ENCODE measurements at places on chromosomes 3 and 15. TPM values are rescaled to one million over a fixed set of nuclear protein-coding genes. Genes with fewer than 3 reads are reported as not detected.

GRCh38 chr3:184690192-184690883 lies 21.5 kb downstream of the MAGEF1 start:
- DNase-seq, result no peak

DNA sequence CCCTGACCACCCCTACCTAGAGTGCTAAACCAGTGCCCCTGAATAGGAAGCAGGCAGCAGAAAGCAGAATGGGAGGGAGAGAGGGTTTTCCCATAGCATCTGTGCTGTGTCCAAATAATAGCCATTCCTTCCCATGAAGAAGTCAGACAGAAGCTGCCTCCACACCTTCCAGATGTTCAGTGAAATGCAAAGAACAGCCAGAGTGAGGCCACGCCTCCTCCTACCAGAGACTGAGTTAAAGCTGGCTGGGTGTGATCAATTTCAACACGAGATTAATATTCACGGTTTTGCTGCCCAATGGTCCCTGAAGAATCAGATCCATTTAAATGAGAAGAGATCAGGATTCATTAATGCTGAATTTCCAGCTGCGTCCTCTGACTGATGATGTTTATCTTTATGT lies 111.8 kb downstream of the SRGAP3 start:
- DNase-seq, result no peak

DNA sequence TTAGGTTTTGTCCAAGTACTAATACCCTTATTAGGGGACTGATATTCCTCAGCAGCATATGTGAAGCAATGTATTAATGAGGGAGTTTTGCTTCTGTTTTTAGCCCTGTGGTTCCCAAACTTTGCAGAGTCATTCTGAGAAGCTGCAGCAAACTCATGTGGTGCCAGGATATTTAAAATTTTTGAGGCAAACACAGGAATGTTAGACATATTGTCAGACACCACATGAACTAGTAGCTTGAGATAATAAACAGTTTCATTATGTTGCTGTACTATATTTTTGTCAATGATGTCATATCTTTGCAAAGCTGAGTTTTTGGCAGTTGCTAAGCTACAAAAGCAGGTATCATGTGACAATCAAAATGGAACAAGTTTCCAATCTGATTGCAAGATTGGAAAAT lies 36.6 kb downstream of the ATP6V1A start:
- peak; percentile 89 for DNase-seq

DNA sequence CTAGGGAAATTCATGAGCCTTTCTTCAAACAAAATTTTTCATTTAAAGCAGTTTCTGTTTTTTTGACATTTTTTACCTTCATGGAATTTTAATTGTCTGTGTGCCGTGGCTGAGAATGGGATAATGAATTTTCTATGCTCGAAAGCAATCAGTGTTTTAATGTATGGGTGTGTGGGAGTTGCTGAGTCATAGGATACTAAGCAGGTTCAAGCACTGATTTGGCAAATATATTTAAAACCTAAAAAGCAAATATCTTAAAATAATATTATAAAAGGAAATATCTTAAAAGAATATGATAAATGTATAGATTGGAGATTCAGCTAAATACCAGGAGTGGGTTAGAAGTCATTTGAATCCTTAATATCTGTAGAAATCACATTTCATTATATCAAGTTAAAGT lies 173.6 kb upstream of the LRRFIP2 start:
- DNase-seq, result no peak

PRSS50 gene
- not detected for total RNA-seq

GRCh38 chr15:52423852-52424251 lies 104.8 kb downstream of the MYO5A start:
- no peak for DNase-seq

All from dermis blood vessel endothelial cell (primary cell).